ENCODE measurements at places on chromosomes 2 and 18.
A peak's percentile ranks its signal among the peaks of the same experiment; 100 is the strongest.

GRCh38 chr2:86123328-86123925 lies 17.4 kb downstream of the PTCD3 start:
- DNase-seq, result no peak

- DNase-seq, result no peak
Measured at GRCh38 chr2:5353565-5353964, 338.6 kb upstream of the SOX11 start.

DNA sequence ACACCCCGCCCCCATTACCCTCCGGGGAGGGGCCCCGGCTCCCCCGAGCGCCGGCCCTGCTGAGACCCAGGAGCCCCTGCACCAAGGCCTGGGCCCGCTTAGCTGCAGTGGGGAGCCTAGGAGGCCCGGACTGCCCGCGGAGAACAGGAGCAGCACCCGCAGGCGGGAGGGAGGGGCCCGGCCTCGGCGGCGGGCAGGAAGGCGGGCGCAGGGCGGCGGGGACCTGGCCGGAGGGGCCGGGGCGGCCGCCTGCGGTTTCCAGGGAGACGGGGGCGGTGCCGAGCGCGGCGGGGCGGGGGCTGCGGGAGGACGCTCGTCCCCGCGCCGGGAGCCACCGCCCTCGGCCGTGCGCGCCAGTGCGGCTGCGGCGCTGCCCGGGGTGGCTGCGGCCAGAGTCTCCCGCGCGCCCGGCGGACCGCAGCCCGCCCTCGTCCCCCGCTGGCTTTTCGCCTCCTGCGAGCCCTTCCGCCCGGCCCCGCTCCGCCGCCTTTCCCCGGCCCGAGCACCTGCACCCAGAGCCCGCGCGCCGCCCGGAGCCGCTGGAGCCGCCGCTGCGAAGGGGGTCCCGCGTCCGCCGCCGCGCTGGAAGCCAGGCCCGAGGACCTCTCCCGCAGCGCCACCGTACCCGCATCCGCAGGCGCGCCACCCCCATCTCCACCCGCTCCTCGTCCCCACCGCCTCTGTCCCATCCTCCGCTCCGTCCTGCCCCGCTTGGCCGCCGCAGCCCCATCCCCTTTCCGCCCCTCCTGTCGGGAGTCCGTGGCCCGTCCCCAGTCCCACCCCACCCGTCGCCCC lies 17.2 kb downstream of the GPC1 start:
- no peak for DNase-seq

GRCh38 chr2:229686122-229686919 lies 28.0 kb downstream of the DNER start:
- DNase-seq, result no peak

DNA sequence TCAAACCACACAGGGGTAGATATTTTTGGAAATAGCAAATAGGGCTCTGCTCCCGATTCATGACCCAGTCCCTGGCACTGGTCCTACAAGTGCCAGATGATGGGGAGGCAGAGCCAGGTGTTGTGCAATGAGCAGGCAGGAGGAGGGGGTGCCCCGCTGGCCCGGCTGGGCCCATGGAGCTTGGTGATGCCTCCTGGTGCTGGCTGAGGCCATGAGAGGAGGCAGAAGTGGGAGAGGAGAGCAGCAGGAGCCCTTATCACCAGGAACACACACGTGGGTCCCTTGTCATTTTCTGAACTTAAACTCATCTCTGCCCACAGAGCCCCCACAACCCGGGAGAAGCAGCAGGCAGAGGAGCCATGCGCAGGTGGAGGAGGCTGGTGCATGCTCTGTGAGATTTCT lies 90.5 kb upstream of the MAPK4 start:
- DNase-seq, result no peak

DNA sequence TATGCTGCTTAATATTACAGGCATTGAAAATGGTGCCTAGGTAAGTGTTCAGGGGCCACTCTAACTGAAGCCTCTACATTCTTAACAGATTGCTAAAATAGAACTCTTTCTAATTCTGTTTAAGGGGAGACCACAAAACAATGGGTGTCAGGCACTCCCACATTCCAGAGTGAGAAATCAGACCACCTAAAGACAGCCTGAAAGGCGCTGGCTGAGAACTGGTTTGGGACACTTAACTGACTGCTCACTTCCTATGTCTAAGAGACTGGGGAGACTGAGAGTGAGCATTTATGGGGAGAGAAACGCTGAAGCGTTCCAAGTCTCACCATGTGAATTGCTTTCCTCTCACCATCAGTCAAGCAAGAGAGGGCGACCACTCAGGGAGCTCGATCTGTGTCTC lies 108.8 kb upstream of the ITGB6 start:
- DNase-seq, result no peak

- DNase-seq, result no peak
Measured at GRCh38 chr18:60134806-60135205, 235.0 kb downstream of the PMAIP1 start.

GRCh38 chr2:240803191-240803590 lies 16.8 kb downstream of the KIF1A start:
- no peak for DNase-seq

DNA sequence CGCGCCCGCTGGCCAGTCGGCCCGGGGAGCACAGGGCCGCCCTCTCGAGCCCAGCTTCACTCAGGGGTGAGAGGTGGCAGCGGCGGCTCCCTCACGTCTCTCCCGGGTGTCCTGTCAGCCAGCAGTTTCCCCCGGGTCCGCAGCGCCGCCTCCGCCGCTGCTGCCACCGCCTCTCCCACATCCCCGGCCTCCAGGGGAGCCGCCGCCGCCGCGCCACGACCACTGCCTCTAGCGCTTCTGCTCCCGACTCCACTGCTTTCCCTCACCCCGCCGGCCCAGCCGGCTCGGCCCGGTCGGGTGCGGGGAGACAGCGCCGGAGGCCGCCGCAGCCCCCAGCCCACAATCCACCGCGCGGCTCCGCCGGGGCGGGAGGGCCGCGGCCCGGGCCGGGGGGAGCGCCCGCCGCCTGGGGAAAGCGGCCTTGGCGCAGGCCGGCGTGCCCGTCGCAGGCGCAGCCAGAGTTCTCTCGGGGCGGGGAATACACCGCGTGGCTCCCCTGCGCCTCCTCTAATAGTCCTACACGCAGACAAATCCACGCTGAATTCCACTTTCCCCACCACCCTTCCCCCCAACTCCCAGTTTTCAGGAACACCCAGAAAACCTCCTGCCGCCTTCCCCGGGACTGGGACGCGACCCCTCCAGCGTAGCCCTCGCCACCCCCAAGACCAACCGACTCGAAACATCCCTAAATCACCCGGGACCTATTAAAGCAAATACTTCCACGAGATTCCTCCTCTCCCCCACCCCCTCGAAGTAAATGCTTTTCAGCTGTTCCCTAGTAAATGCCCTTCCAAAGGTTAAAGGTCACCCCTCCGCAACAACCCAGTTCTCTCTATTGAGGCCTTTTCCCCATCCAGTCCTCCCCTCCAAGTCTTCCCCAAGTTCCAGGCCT lies at the start of gene VPS54:
TSS of gene VPS54 (minus strand) at position 346 of the 892 bp plus-strand sequence. CDS start 35,429 bp downstream, outside the sequence.
- peak; percentile 36 for DNase-seq

- no peak for DNase-seq
Measured at GRCh38 chr18:74225193-74225840, 66.4 kb downstream of the CYB5A start.

- no peak for DNase-seq
Measured at GRCh38 chr2:71460595-71461303, 7.4 kb downstream of the DYSF start.

DNA sequence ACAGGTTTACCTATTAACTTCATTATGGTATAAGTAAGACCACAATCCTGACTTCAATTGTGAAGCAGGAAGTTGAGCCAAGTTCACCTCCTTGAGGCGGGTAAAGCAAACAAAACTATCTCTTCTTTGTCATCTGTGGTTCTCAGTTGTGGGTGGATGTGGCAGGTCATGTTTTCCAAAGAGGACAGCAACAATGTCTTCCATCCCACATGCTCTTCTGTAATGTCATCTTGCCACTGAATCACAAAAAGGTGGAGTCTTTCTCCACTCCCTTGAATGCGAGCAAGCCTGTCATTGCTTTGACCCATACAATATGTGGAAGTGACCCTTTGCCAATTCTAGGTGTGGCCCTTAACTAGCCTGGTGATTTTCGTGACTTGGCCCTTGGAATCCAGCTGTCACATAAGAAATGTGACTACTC lies 98.7 kb downstream of the GRB14 start:
- DNase-seq, result no peak

GRCh38 chr2:198653311-198653710 lies 804.4 kb downstream of the SATB2 start:
- DNase-seq, result no peak

DNA sequence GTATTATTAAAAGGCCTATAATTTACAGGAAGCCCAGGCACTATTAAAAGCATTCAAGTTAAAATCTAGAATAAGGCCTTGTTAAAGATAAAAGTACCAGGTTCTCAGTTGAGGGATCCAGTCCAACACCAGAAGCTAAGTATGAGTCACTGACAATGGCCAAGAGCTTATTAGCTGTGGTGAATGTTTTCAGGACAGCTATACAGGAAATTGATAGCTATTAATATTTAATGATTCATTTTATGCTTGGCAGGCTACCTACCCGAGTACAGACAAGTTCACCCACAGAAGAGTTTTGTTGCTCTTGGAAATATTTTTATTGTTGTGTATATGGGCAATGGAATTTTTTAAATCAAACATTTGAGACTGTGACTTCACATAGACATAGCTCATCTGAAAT lies 729.6 kb upstream of the ZNF804A start:
- DNase-seq, result no peak

DNA sequence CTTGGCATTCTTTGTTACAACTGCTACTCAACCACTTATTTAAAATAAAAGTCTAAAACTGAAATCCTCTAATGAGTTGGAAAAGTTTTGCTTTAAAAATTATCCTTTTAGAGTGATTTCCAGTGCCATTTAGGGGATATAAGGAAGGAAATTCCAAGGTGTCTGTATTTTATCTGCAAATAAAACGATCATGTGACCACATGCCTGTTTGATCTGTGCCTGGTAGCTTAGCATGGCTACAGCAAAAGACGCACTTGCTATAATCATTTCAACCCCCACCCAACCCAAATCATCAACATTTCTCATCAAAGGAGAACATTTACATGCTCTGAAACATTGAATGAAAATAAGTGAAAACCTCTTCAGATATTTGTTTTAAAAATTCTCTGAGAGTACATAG lies 615.1 kb downstream of the IRS1 start:
- no peak for DNase-seq

GRCh38 chr2:44342854-44343253 lies 18.4 kb downstream of the PREPL start:
- DNase-seq, result no peak

GRCh38 chr2:215835231-215835630 lies 178.1 kb downstream of the MREG start:
- no peak for DNase-seq

GRCh38 chr2:128412181-128412871 lies 93.7 kb upstream of the HS6ST1 start:
- DNase-seq, result no peak

- no peak for DNase-seq
Measured at GRCh38 chr2:126761981-126762878, 106.3 kb downstream of the GYPC start.

GRCh38 chr2:109405873-109406272 lies 207.9 kb downstream of the SEPTIN10 start:
- DNase-seq, result no peak

GRCh38 chr2:165969227-165969626 lies 15.7 kb upstream of the TTC21B start:
- no peak for DNase-seq

DNA sequence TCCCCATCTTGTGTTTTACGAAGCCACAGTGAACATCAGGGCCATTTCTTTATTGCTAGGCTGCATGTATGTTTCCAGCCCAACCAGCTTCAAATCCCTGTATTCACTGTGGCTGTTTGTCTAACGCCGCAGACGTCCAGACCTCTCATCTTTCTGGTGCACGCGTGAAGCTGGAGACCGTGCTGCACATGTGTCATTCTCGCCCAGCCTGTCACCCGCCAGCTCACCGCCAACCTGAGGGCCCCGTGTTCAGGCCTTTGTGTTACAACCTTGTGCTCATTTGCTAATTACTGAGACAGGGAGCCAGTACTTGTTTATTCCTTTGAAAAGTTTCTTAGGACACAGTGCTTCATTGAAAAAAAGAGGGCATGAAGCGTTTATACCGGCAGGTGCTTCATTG lies 21.4 kb downstream of the SALL3 start:
- no peak for DNase-seq

DNA sequence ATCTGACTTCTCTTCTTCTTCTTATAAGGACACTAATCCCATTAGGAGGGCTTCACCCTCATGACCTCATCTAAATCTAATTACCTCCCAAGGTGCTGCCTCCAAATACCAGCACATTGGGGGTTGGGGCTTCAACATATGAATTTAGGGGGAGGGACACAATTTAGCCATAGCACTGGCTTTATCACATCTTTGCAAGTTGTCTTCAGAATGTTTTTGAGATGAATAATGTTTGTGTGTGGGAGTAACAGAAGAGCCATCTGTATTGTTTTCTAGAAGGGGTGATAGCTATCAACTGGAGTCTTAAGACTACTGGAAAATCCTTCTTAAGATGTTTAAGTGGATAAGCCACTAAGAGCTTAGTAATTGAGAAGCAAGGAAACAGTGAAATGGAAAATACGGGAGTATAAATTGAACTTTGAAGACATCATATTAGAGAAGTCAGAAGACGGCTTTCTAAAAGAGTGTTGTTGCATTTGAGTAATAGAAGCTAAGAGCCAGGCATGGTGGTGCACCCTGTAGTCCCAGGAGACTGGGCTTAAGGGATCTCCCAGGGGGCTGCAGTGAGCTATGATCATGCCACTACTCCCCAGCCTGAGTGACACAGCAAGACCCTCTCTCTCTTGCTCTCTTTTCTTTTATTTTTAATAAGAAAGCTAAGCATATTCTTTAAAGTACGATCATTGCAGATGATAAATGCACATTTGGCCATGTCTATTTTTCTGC lies 32.6 kb upstream of the B3GNT2 start:
- no peak for DNase-seq

- no peak for DNase-seq
Measured at GRCh38 chr2:49004036-49004626, 150.2 kb downstream of the FSHR start.

DNA sequence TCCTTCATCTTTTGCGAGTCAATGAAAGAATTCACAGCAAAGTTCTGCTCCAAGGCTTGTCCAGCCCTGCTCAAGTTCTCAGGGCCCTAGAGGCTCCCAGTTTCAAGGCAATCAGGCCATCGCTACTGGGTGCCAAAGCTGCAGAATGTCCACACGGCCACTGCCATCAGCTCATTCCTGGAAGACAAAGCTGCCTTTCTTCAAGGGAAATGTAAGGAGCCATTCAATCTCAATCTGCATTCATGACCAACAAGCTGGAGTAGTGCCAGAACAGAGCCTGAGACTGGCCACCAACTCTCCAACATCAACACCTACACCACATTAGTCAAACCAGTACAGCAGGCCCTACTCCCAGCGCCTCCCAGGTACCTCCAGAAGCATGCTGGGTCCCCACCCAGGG lies 202.2 kb downstream of the TCF4 start:
- no peak for DNase-seq

- DNase-seq, result no peak
Measured at GRCh38 chr2:13572466-13572865, 855.7 kb downstream of the TRIB2 start.

DNA sequence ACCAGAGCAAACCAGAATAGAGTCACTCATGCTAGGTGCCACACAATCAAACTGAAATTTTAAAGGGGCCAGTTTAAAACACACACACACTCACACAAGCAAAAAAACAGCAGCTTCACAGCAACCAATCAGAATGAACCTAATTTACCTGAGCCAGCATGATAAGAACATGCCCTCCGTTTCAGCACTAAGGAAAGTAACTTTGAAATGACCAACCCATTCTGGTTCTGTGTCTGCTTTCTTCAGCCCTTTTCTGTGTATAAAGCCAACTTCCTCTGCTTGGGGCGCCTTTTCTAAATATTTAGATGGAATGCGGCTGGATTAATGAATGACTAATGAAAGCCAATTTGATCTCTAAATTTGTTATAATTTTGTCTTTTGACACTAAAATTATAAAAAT lies 629.1 kb downstream of the ZEB2 start:
- DNase-seq, result no peak
